ENCODE measurements at places on chromosomes 5 and 9.

GRCh38 chr9:90099262-90099963 is 494.6 kb downstream of the GADD45G start:
- DNase-seq = no peak

GRCh38 chr9:76465442-76466298 is 6.7 kb downstream of the GCNT1 start:
- DNase-seq = no peak

- DNase-seq = no peak
Measured at GRCh38 chr5:56986626-56986947, 34.7 kb upstream of the MIER3 start.

DNA sequence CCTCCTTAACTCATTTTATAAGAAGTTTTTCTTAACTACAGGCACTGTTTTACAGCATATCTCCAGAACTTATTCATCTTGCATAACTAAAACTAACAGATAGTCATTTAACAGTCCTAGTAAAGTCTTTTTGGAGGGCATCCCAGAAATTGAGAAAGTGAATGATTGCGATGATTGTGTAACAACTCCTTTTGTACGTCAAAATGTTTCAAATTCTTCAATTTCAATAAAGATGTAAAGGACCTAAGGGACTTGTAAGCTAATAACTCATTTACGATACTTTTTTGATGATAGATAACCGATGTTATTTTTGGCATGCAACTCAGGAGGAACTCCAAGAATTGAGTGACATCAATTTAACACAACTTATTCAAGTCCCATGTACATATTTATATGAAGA is 42.7 kb downstream of the SVEP1 start:
- DNase-seq = no peak

DNA sequence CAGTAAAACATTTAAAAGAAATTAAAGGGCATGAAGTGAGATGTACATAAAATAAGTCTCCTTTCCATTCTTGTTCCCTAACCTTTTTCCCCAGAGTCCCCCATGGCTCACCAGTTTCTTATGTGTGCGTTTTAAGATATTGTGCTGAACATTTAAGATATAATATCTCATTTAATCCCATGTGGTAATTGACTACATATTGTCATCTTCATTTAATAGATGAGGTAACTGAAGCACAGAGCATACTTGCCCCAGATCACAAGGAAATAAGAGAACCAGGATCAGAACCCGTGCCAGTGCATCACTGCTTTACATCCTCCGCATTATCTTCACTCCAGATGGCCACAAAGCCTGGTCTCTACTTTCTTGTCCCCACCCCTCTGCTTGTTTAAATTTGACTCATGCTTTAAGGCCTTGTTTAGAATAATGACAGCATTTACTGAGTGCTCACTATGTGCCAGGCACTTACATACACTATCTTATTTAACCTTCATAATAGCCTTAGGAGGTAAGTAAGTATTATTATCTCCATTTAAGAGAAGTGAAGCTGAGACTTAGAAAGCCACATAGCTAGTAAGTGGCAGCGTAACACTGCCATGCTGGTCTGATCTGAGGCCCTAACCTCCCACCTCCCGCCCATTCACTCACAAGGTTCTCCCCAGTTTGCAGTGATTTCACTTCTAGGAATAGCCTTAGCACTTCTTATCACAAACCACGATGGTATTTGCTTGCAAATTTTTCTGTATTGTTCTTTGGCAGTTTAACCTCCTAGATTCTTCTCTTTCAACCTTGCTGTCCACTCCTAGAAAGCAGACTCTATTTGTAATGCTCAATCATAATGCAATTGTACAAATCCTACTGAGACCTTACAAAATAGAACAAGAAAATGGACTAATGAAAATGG is 78.4 kb upstream of the IL6ST start:
- no peak for DNase-seq

- no peak for DNase-seq
Measured at GRCh38 chr9:91502913-91503672, 79.5 kb upstream of the NFIL3 start.

DNA sequence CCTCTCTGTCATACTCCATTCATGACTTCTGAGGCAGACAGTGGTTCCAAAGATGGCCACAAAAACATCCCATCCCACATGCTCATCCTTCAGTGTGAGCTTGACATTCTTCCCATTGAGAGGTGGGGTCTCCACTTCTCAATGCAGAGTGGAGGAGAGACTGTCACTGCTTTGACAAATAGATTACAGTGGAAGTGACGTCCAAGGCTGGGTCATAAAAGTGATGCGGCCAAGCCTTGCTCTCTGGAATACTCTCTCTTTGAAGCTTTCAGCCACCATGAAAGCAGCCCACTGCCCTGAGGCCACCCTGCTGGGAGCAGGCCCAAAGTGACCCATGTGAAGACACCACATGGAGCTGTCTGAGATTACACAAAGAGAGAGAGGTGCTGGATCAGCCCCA is 59.0 kb upstream of the DNAH5 start:
- no peak for DNase-seq

Data from stimulated activated CD4-positive, alpha-beta T cell treated with anti-CD3 and anti-CD28 coated beads, TNF-alpha, amount 100 ng/mL, for 4 hours (primary cell).